ENCODE measurements at places on chromosomes 4 and X. TPM values are rescaled to one million over a fixed set of nuclear protein-coding genes. Genes with fewer than 3 reads are reported as not detected.
A peak's percentile ranks its signal among the peaks of the same experiment; 100 is the strongest.

GRCh38 chr4:37279894-37280592 is 35.5 kb downstream of the NWD2 start:
- no peak for DNase-seq

GRCh38 chrX:120726294-120726693 is 96.4 kb upstream of the C1GALT1C1 start:
- DNase-seq = no peak

NUDT10 gene
- polyA plus RNA-seq = 1.1 TPM

FREM3 gene
- polyA plus RNA-seq = 0.23 TPM

GRCh38 chrX:20796450-20796849 is 529.7 kb upstream of the RPS6KA3 start:
- no peak for DNase-seq

TRAM1L1 gene
- 0.59 TPM for polyA plus RNA-seq

GRCh38 chr4:95627024-95627605 is 78.3 kb upstream of the UNC5C start:
- no peak for DNase-seq

ASB12 gene
- 0.18 TPM for polyA plus RNA-seq

DNA sequence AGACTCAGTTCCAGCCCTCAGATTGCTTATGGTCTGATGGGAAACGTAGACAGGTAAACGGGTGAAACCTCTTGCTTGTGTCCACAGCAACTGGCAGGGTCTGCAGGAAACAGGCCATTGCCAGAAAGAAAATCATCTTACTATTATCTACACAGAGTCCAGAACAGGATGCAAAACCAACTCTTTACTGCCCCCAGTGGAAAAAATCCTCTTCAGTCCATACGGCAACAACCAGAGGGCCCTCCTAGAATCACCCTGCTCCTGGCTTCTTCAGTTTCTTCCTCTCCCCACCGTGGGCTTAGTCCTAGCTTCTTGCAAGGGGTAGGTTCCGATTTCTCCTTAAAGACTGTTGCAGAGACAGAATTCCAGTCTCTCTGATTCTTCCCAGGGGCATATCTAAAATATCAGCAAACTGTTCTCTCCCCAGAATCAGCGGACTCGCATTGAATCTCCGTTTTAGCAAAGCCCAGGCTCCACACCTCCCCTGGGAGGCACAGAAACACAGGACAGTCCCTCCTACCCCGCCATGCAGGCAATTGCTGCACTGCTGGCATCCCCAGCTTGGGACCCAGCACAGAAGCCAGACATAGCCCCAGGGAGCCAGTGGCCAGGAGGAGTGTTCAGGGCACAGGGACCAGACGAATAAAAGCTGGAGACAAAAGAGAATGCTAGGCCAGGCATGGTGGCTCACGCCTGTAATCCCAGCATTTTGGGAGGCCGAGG is 41.0 kb upstream of the SH3RF1 start:
- no peak for DNase-seq

FOXR2 gene
- polyA plus RNA-seq = not detected

HPGDS gene
- polyA plus RNA-seq = 1.4 TPM

GRCh38 chrX:46268412-46268811 is 276.8 kb downstream of the ZNF674 start:
- no peak for DNase-seq

LARP7 gene
- polyA plus RNA-seq = 74.3 TPM

AFAP1 gene
- 4.5 TPM for polyA plus RNA-seq

SPOCK3 gene
- polyA plus RNA-seq = 0.48 TPM

GRCh38 chr4:176981551-176981950 is 188.8 kb upstream of the VEGFC start:
- no peak for DNase-seq

DNA sequence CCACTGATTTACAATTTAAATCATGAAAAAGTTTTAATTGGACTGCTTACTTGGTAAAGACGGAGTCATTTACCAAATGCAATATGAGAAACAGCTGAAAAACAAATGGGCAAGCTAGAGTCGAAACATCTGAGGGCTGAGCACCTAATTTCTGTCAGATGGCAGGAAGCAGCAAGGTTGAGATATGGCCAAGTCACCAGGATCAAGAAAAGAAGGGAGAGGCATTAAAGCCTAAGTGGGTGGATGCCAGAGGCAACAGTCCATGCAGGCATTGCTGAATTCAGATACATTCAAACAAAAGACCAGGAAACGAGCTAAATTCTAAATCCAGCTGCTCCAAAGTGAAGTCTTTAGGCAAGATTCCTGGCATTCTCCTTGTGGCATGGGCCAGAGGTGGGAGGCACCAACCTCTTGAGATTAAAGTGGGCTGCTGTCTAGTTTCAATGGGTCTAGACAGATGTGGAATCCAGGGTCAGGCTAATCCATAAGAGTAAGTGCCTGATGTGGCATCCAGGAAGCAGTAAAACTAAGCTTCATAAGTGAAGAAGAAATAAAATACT is 8.0 kb upstream of the ARSJ start:
- DNase-seq = no peak

DNA sequence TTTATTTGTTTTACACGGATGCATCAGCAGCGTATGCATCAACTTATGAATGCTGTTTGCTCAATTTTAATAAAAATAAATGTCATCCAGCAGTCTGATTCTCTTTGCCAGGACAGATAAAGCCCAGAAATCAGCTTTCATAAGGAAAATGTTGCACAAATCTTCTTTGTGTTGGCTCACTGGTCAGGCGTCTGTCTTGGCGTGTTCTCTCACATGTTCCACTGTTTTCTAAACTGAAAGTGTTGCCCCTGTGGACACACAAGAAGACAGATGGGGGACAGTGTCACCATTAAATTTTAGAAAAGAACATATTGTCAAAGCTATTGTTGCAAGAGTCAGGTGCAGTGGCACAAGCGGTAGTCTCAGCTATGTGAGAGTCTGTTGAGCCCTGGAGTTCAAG is 316.2 kb downstream of the CENPC start:
- DNase-seq = no peak

DNA sequence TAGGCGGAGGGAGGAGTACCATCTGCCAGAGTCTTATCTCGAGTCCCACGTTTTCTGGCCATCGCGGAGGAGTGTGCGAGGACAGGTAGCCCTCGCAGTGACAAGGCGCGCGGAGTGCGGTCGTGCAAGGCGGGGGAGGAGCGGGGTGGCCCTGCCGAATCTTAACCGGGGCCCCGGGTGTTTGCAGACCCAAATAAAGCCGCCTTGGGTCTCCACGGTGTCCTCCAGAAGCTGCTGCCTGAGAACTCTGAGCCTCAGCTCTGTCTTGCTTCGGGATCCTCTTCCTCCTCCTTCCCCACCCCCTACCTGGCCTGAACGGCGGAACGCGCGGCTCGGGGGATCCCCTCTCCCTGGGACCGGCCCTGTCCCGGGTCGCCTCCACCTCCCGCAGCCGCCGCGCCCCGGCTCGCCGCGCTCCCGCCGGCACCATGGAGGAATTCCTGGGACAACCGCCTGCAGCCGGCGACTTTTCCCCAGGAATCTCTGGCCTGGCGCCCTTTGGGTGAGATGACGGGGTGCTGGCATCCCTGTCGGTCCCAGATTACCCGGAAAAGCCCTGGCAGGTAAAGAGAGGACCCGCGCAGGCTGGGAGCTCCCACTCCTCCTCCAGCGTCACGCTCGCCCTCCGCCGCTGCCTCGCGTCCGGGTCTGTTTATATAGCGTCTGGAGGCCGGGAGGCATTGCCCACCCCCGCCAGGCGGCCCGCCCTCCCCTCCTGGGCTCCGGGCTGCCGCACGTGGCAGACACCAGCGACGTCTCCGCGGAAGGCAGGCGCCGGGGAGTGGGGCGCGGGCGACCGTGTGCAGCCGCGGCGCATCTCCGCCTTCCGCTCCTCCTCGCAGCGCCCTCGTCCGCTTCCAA is at the start of gene GALNTL6:
Gene GALNTL6 (plus strand): TSS at position 740 of the 861 bp plus-strand sequence.
- no peak for DNase-seq

NEXMIF gene
- polyA plus RNA-seq = 0.11 TPM

DNA sequence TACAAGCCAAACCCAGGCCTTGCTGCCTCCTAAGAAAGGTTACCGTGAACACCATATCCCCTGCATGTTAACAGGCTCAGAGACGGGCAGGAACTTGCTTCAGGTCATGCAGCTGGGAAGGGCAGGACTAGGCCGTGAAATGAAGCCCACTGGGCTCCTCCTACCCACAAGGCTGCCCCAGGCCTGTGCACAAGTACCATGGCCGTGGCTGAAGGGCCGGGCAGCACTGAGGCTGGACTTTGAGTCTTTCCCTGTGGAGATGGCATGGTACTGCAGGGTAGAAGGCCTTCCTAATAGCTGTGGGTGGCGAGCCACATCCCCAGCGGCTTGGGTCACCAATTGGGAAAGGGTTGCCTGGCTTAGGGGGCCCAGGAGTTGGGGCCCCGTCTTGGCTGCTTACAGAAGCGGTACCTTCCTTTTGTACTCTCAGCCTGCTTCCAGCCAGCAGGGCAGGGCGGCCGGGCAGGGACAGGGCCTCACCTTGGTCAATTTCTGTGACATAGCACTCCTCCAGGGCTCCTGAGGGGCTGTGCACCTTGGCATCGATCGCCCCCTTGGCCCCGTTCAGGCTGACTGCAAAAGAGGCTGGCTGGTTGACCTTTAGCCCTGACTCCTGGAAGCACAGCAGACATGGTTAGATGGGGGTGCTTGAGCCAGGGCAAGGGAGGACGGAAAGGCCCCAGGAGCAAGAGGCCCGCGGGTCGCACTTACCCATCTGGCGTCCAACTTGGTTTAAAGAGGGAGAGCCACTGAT is 23.8 kb downstream of the FLNA start:
- DNase-seq = no peak

GRCh38 chrX:10620121-10620699 is at the start of gene MID1:
MID1 (minus strand) TSS chrX:10620585; CDS start chrX:10567547, 53,038 bp downstream.
- no peak for DNase-seq

DNA sequence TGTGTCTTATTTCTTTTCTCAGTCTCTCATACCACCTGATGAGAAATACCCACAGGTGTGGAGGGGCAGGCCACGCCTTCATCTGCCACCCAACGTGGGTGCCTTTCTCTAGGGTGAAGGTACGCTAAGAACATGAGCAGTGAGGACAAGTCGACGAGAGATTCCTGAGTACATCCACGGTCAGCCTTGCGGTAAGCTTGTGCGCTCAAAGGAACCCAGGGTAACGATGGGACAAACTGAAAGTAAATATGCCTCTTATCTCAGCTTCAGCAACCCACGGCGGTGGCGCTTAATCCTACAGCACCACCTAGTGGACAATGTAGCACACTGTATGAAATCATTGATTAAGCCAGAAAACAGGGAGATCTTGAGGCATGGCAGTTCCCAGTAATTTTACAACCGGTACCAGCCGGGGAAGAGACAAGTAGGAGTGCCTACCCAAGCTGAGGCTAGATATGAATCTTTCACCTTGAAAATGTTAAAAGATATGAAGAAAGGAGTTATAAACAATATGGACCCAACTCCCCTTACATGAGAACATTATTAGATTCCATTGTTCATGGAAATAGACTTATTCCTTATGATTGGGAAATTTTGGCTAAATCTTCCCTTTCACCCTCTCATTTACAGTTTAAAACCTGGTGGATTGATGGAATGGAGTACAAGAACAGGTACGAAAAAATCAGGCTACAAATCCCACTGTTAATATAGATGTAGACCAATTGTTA is 63.0 kb downstream of the ZNF732 start:
- peak; percentile 38 for DNase-seq

DNA sequence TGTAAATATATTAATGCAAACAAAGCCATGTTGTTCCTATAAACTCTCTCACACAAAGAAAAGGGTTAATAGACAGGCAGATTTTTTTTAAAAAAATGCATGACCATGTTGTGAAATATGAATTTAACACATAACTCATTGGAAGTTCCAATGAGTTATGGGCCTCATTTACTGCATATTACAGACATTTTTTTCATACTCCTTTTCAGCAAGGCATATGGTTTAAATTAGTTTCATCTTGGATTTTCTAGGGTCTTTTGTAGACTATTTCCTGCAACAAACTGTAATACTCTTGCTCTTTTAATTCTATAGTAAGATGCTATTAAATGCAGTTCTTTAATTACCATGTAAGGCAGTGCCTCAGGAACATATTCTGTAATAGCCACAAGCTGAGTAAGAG is 323.1 kb downstream of the GBA3 start:
- DNase-seq = no peak

DNA sequence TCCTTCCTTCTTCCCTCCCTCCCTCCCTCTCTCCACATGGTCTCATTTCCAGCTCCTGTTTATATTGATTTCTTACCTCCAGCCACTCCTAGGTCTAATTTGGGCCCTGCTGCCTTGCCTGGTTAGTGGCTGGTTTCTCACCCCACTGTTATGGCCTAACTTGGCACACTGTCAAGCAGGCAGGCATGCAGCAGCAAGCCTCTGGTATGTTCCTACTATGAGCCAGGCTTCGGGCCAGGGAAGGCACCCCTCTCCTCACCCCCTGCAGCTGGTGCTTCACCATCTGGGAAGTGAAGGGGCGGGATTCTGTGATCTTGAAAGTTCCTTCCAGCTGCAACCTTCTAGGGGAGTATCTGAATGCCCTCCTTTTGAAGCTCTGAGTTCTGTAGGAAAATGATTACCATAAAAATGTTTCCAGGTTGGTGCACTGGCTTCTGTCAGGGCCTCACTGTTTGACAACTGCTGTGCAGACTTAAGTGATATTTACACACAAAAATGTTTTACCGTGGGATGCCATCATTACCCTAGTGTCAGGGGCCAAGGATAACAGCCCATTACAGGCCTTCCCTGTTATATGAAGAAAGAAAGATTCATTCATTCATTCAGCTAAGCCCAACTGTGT is 10.1 kb upstream of the VMA21 start:
- no peak for DNase-seq

DNA sequence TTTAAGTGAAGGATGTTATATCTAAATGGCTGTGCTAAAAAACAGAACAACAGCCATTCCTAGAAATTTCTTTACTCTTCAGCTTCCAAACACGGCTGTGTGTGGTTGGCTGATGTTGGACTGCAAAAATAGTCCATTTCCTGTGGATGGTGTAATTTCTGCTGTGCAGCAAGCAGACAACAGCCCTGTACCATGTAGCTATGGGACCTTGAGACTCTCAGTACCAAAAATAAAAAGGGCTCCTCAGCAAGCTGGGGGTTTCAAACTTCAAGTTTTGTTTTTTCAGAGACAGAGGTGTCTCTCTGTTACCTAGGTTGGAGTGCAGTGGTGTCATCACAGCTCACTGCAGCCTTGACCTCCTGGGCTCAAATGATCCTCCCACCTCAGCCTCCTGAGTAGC is 18.1 kb downstream of the CD40LG start:
- no peak for DNase-seq

DIPK2B gene
- 3.9 TPM for polyA plus RNA-seq

- DNase-seq = no peak
These were observed 17.2 kb upstream of the POLA1 start for GRCh38 chrX:24676403-24677024.

GRCh38 chr4:41077628-41078027 is 136.7 kb downstream of the APBB2 start:
- no peak for DNase-seq

- no peak for DNase-seq
These were observed 34.6 kb upstream of the LEF1 start for GRCh38 chr4:108203377-108203776.
